ENCODE measurements at places on chromosomes 1 and 21.

GRCh38 chr1:230254265-230254664, 171.9 kb downstream of the PGBD5 start:
- DNase-seq: no peak

DNA sequence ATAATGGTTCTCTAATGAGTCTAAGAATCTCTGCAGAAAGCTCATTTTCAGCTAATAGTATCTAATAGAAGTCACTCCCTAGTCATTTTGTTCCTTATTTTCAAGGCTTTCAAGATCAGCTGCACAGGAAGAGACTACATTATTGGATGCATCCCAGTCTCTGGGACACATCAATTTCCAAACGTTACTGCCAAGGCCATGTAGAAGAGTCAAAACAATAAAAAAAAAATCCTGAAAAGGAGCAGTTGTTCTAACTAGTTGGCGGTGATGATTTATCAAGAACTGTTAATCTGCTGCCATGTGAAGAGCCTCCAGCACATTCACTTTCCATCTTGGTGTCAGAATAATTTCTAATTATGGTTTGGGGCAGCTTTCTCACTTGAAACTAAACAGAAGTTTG, 5.7 kb downstream of the DDAH1 start:
- no peak for DNase-seq

- no peak for DNase-seq
Measured at GRCh38 chr1:94611681-94612475, 70.3 kb upstream of the F3 start.

DNA sequence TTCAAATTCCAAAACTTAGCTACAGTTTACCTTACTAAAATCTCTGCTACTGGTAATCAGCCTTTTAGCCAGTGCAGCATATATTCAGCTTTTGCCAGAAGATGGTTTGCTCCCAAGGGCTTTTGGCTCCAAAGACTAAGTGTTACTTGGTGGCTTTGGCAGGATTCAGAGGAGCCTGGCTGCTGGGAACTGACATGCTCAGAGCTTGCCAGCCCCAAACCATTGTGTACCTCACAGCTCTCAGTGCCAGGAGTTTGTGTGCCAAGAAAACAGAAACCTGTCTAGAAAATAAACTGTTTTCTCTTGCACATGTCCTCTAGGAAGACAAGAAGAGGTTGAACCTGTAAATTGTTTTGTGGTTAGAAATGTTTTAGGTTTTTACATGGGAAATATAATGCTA, 315.9 kb downstream of the ST6GALNAC3 start:
- no peak for DNase-seq

DNA sequence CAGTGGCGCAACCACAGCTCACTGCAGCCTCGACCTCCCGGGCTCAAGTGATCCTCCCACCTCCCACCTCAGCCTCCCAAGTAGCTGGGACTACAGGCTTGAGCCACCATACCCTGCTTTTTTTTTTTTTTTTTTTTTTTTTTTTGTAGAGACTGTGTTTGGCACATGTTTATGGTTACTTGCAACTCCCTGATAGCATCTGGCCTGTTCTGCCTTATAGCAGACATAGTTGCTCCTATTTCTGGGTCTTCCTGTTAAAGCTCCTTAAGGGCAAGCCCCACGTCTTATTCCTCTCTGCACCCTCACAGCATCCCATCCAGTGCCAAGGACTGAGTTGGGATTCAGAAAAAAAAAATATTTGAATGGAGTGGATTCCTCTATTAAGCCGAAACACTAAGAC, 17.1 kb upstream of the CNR2 start:
- no peak for DNase-seq

DNA sequence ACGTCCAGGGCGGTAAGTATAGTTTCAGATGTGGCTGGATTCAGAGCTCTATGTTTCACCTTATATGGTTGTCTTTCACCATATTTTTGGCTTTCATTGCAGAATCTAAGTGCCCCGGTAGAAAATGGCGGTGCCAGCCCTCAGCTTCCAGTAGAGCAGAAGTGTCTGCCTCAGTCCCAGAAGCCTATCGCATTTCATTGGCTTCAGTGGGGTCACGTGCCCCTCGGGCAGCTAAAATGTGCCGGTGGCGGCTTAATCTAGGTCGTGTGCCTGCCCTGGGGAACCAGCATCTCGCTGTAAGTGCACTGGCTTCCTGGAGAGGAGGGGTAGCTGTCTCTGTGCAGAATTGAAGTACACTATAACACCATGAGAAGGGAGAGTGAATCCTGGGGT, 107.4 kb upstream of the MAGI3 start:
- no peak for DNase-seq

DNA sequence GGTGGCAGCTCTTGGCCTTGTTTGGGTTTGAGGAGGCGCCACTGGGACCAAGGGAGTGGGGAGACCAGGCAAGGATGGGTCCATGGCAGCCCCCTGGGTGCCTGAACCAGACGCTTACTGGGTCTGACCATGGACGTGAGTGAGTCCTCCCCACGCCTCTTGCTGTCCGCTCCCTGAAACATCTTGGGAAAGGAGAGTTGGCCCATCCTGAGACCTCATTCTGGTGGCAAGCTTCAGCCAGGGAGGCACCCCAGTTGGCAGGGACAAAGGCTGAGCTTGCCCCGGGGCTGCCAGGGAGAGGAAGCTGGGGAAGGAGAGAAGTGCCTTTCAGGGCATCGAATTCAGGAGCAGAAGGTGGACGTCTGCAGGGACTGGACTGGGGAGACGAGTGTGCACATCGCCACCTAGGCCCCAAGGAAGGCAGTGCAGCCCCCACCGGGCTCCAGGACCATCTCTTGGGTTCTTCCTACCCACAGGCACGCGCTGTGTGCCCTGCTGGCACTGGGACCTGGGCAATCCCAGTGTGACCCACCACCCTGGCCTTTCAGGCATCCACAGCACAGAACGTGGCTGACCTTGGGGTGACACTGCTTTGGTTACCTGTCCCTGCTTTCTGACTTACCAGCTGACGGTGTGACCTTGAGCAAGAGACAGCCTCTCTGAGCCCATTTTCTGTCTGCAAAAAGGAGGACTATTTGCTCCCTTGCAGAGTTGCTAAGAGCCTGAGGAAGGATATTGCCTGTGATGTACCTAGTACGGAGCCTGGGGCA, 132.9 kb upstream of the WNT4 start:
- no peak for DNase-seq

DNA sequence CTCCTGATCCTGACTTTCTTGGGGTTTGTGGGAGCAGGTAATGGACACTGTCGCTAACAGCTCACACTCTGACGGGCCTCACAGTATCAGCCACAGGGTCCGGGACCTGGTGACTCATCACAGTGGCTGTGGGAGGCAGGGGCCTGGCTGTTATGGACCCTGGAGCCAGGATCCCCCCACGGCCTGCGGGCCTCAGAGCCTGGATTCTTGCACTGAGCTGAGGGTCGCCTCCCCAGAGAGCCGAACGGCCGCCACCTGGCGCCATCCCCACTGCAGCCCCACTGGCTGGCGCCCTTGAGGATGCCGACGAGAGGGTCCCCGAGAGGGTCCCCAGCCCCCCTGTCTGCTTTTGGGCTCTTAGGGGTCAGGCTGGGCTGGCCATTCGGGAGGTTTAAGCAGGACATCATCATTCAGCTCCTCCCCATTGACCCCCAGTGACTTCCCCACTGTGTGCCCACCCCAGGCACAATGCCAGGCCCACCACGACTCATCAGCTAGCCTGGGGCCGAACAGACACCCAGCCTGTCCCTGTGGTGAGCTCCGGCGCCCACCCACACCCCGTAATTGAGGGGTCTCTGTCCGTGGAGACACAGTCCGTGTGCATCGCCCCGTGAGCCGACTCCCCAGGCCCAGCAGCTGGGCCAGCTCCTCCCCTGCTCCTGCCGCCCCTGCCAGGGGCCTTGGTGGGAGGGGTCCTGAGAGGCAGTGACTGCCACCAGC, 30.8 kb upstream of the TRAPPC10 start:
- no peak for DNase-seq

- peak; percentile 68 for DNase-seq
Measured at GRCh38 chr1:230575886-230576500, 66.3 kb upstream of the COG2 start.

DNA sequence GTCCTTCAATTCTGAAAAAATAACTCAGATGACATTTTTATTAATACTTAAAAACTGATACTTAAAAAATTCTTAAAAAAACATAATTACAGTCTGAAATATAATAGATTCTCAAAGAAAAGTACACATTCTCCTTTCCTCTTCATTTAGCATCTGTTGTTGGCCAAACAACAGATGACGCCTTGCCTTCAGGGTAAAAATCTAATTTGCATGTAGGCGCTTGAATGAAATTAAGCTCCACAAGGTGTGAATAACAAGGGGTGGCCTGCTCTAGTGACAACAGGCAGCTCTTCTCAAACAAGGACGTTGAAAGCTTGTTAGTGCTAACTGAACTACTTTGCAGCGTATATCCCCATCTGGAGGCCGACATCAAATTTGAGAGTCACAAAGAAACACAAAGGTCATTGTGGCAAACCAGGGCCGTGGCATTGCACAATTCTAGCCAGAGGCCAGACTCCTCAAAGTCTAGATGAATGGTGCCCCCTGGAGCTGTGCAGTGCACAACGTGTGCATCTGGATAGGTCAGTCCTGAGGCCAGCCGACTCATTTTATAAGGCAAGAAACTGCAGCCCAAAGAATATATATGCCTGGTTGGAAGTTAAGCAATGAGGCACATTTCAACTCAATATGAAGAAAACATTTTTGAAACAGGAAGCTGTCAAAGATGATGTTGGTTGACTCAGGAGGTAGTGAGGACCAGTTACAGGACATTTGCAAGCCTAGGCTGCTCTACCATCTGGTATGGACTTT, 459.2 kb upstream of the RUNX1 start:
- peak; percentile 76 for DNase-seq

DNA sequence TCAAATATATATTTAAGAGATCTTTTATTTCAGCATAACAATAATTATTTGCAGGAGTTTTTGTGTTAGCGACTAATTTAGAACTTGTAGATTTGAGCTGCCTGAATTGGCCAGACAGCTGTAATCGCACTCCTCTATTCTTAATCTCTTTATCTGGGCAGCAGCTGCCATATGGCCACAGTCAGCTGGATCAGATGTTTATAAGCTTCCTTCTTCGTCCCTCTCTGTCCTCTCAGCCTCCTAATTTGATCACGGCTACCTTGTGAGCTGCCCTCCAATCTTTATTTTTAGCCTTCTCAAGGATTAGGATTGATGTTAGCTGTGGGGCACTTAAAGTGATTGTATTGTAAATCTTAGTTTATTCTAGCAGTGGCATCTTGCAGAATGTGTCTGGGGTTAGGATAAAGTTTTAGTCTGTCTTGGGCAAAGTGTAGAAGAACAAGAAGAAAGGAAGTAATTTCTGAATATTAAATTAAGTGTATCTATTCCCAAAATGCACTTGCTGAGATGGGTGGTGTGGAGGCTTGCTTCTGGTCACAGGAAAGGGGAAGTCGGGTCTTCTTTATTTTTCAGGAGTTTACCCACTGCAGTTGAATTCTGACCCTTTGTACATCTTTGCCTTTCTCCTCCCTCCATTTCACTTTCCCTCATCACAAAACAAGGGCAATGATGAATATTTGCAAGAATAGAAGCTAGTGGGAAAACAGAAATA, 1.1 kb downstream of the ZBTB18 start:
- DNase-seq: peak; percentile 71

GRCh38 chr1:162982364-162982763, 86.8 kb upstream of the RGS4 start:
- no peak for DNase-seq

DNA sequence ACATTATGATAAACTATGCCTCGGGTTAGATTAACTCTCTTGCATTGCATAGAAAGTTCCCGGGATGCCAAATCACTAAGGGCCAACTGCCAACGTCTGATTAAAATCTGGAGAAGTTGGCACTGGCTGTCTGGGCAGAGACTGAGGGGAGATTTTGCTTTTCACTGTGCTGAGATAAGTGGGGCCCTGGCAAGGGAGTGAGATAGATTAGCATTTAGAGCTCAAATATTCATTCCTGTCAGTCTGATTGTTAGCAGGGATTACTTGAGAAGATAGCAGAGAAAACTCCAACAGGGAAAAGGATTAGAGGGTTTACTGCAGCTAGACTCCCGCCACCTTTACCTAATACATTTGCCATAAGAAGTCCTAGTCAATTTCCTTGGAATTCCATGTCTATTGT, 714.1 kb upstream of the CHRM3 start:
- no peak for DNase-seq

- DNase-seq: no peak
Measured at GRCh38 chr1:237429252-237429651, 387.3 kb downstream of the RYR2 start.

DNA sequence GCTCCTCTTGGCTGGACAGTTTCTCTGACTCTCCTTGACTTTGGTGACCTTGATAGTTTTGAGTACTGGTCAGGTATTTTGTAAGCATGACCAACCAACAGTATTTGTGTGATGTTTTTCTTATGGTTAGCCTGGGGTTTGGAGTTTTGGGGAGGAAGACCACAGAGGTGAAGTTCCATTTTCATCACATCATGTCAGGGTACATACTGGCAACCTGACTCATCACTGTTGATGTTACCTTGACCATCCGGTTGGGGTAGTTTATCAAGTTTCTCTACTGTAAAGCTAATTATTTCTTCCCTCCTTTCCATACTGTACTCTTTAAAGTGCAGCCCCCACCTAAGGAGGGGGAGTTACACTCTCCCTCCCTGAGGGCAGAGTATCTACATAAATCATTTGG, 13.4 kb downstream of the OSCP1 start:
- DNase-seq: no peak

DNA sequence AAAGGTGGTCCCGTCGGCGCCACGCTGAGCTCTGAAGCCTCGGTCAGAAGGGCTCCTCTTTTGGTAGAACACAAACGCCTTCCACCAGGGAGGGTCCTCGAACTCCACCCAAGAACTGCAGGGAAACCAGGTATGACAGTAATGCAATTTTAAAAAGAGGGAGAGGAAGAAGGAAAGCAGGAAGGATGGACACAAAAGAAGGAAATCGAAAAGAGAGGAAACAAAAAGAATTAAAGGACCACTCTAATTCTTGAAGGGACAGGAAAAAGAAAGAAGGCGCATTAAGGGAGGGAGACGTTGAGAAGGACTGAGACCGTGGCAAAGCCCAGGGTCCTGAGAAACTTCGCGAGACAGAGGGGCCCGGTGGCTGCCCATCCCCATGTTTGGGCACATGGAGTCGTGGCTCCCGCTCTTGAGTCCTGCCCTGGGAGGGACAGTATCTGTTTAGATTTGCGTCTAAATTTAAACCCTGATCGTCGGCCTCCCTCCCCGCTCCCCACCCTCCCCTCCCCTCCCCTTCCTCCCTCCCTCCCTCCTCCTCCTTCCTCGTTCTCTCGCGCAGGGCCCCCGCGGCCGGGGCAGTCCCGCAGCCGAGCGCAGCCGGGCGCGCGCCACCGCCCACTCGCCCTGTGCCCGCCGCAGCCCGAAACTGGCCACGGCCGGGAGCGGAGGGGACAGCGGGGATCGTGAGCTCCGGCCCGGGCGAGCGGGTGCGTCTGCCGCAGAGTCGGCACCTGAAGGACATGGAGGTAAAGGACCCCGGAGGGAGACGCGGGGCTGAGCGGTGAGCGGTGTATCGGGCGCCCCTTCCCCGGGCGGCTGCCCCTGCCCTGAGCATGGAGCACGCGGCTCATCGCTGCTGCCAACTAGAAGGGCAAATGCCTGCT, at the start of gene RCSD1:
Gene RCSD1 (plus strand): TSS at position 552 of the 887 bp plus-strand sequence. CDS start 192 bp downstream, at position 744.
- DNase-seq: peak; percentile 65
